ENCODE measurements at places on chromosomes 3 and 15.

- no peak for DNase-seq
Observed at GRCh38 chr15:93358166-93359059, 269.4 kb upstream of the RGMA start.

GRCh38 chr3:101172516-101172915 lies 147.9 kb downstream of the IMPG2 start:
- no peak for DNase-seq

DNA sequence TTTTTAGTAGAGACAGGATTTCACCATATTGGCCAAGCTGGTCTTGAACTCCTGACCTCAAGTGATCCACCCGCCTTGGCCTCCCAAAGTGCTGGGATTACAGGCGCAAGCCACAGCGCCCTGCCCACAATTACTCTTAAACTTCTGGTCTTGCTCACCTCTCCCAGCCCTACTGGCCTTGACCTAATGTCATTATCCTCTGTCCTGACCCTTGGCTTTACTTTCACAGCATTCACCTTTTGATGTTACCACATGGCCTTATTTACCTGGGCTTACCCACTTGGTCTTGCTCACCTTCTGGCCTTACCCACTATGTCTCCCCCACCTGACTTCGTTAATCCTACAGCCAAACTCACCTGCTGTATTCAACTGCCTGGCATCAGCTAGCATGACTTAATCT lies 105.9 kb downstream of the IL12A start:
- DNase-seq, result no peak

GRCh38 chr3:66582721-66583423 lies 82.0 kb upstream of the LRIG1 start:
- no peak for DNase-seq
